CD4-positive, alpha-beta T cell treated with Interleukin-12 subunit alpha and Interleukin-12 subunit beta, for 1 hour (primary cell): ENCODE measurements at places on chromosomes 6 and 20.

GRCh38 chr20:63968136-63968927 lies 1.4 kb downstream of the ZNF512B start:
- no peak for DNase-seq

DNA sequence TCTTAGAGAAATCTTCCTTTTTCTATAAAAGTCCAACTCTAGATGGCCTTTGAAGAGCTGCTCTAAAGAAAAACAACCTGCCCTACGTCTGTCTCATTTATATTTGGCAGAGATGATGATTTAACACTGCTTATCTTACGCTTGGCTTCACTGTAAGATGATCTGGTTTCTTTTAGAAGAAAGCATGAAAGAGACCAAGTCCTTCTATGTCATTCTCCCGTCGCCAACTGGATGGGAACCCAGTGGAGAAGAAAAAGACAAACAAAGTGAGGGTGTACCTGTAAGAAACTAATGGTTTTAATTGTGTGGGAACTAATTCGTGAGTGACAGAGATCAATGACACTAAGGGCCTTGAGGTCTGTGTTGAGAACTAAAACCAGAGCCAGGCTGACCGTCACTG lies 92.8 kb downstream of the MBOAT1 start:
- DNase-seq: no peak

GRCh38 chr20:47782920-47783552 lies 2.2 kb downstream of the SULF2 start:
- DNase-seq: no peak

GRCh38 chr20:49852522-49853080 lies 40.0 kb downstream of the SLC9A8 start:
- no peak for DNase-seq

- no peak for DNase-seq
These were observed 77.6 kb upstream of the FYN start for GRCh38 chr6:111950661-111951496.

DNA sequence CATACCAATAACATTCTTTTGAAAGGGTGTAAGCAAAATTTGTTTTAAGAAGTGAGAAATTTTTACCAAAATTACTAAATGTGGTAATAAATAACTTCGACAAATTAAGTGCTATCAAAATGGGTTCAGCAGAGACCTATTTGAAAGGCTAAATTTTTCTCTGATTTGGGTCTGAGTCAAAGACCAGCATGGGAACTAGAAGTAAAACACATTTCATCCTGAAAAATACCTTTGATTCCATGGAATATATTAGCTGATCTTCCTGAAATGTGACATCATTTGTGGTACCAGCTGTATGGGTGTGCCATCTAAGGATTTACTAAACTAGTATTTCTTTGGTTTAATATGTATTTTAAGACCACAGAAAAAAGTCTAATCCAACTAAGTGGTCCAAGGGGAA lies 63.6 kb downstream of the BLOC1S5 start:
- DNase-seq: no peak

- no peak for DNase-seq
These were observed 57.7 kb downstream of the RNF217 start for GRCh38 chr6:125019918-125020317.

DNA sequence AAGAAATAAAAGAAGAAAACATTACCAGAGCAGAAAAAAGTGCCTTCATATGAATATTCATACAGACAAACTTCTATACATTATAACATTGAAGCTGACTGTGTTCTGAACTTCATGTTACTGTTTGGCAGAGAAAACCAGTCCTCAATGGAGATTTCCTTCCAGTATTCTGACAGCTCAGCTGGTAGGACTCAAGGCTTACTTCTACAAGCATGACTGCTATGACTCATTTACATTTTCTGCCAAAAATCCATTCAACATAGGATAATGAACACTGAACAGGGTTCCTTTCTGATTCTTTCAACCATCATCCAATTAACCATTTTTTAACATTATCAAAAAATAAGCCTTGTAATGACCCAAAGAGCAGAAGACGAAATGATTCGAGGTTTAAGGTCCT lies 25.4 kb downstream of the COL9A1 start:
- DNase-seq: no peak

GRCh38 chr6:43074847-43075669 lies 1.1 kb upstream of the PTK7 start:
- DNase-seq: no peak

GRCh38 chr6:71284785-71285184 lies 3.8 kb upstream of the OGFRL1 start:
- no peak for DNase-seq

- DNase-seq: no peak
These were observed 262.8 kb upstream of the TAB2 start for GRCh38 chr6:149054559-149055194.

DNA sequence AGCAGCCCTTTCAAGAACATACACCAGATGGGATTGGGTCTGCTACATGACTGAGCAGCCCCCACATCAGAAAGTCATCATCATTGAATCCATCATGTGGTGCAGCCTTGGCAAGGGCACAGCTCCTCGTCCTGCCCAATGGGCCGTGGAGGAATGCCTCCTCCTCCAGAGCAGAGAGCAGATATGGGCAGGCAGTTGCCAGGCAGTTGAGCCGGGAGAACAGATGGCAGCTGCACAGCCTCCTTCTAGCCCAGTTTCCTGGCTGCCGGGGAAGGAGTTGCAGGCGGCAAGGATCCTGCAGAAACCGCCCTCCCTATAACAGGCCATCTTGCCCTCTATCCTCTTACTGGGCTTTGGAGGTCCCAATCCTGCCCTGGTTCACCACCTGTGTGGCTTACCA lies 11.9 kb upstream of the ZFAND3 start:
- no peak for DNase-seq

DNA sequence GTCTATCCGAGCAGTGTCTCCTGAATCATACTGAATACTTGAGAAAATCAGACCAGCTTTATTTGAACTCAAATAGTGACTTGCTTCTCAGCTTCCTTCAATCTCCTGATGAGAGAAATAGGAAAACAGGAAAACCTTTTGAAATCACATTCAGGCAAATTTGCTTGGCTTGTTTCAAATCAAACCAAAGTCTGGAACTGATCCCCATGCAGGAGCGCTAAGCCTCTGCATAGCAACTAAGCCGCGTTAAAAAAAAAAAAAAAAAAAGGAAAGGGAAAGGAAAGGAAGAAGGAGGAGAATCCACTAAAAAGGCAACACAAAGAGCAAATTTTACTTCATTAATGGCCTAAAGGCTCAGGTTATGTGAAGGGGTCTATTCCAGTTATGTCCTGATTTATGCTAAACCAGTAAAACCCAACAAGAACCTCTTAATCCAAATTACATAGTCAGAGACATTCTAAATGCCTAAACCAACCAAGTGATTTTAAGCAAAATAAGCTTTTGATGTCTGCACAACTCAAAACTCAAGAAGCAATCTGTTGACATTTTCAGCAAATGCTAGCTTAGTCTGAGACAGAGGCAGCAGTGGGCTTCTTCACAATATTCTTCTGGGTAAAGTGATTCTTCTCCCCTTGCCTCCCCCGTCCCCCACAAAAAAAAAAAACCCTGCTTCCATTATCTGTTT lies 112.5 kb downstream of the SOBP start:
- no peak for DNase-seq

DNA sequence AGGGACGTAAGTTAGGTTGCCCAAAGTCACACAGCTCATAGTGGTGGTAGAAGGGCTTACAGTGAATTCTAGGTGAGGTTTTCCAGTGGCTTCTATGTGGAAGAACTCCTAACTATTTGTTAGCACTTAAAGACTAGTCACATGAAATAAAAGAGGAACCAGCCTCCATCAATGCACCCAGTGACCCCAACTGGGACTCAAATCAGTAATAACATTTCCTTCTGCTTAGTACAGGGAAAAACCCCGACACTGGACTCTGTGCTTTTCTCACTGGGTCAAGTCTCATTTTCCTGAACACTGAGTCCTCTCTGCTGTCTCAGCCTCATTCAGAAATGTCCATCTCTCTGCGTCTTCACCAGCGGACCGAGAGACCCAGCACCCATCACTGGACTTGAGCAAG lies 89.2 kb downstream of the SLC22A23 start:
- DNase-seq: no peak

- DNase-seq: no peak
These were observed 26.2 kb downstream of the MOCS1 start for GRCh38 chr6:39907871-39908575.

GRCh38 chr20:10336959-10337729 lies 96.9 kb downstream of the MKKS start:
- DNase-seq: no peak

- DNase-seq: no peak
These were observed 146.2 kb downstream of the ID4 start for GRCh38 chr6:19983374-19983773.

- no peak for DNase-seq
These were observed 96.2 kb downstream of the EYA4 start for GRCh38 chr6:133337308-133337707.

- no peak for DNase-seq
These were observed 121.1 kb upstream of the HDGFL1 start for GRCh38 chr6:22448291-22448711.

GRCh38 chr6:33316603-33317418 lies 733 bp downstream of the ZBTB22 start:
- DNase-seq: no peak

DNA sequence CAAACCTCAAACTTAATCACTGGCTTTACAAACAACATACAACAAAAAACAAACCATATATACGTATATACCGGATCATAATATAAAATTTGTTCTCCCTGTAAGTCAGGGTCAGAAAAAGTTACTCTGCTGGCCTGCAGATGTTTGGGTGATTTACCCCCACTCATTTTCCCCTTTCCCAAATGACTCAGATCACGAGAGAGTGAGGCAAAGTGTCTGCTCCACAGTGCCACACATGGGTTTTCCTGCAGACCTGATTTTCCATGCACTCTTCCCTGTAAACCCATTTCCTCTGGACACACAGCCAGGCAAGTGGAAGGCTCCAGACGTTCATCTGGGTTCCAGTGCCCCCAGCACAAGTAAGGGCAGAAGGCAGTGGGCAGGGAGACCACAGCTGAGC lies 23.5 kb downstream of the GFOD1 start:
- no peak for DNase-seq

DNA sequence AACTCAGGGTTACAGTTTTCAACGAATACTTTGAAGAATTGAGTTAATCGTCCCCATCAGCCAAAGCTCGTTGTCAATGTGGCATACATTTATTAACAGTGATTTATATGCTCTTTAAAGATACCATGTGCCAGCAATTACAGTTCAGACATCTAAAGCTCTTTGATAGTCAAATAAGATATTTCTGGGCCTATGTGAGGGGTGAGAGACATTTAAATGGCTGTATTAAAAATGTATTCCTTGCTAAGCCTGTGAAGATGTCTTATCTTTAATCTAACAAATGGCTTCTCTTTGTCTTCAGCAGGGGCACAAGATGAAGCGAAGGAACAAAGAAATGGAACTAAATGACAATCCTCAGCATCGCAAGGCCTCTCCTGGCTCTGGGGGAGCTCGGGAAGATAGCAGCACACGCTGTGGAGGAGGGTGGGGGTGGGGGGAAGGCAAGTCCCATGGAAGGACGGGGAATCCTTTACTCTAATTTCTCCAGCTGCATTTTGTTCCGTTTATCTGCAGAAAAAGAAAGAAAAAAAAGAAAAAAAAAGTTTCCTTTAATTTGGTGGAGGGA lies 523.6 kb downstream of the KIF16B start:
- no peak for DNase-seq
